T-helper 17 cell (primary cell): ENCODE measurements at places on chromosomes 16 and 17.

GRCh38 chr16:28496844-28497243 is 2.4 kb downstream of the APOBR start:
- DNase-seq: no peak
- H3K36me3 ChIP-seq: peaks cover 10% of the 10 kb centered on the region
- H3K27me3 ChIP-seq: no peaks in the 10 kb centered on the region
- peak overlapping the region; percentile 21 for H3K4me3 ChIP-seq

- H3K36me3 ChIP-seq: peaks cover 5% of the 10 kb centered on the region
- H3K4me1 ChIP-seq: peaks cover 4% of the 10 kb centered on the region
- DNase-seq: no peak
- H3K27me3 ChIP-seq: no peaks in the 10 kb centered on the region
- H3K4me3 ChIP-seq: no peak overlapping the region
Observed at GRCh38 chr17:67059372-67059771, 15.0 kb downstream of the CACNG1 start.

GRCh38 chr16:11078812-11079459 is 134.6 kb downstream of the CLEC16A start:
- peak overlapping the region; percentile 90 for H3K27ac ChIP-seq
- no peaks in the 10 kb centered on the region for H3K27me3 ChIP-seq
- H3K4me3 ChIP-seq: peak overlapping the region; percentile 73

GRCh38 chr17:17498606-17499301 is 2.6 kb upstream of the RASD1 start:
- H3K4me1 ChIP-seq: peaks cover 6% of the 10 kb centered on the region
- no peaks in the 10 kb centered on the region for H3K36me3 ChIP-seq
- H3K27ac ChIP-seq: no peak overlapping the region
- no peak overlapping the region for H3K4me3 ChIP-seq

- no peaks in the 10 kb centered on the region for H3K36me3 ChIP-seq
- H3K4me3 ChIP-seq: peak overlapping the region; percentile 93
- H3K27ac ChIP-seq: peak overlapping the region; percentile 89
- peaks cover 15% of the 10 kb centered on the region for H3K4me1 ChIP-seq
- H3K27me3 ChIP-seq: no peaks in the 10 kb centered on the region
- no peak for DNase-seq
Observed at GRCh38 chr16:68529608-68529930, 9.5 kb upstream of the ZFP90 start.

- no peaks in the 10 kb centered on the region for H3K36me3 ChIP-seq
- H3K4me1 ChIP-seq: no peaks in the 10 kb centered on the region
- no peak overlapping the region for H3K27ac ChIP-seq
- DNase-seq: no peak
- no peak overlapping the region for H3K4me3 ChIP-seq
Observed at GRCh38 chr17:69900829-69901228, 174.2 kb upstream of the KCNJ16 start.
